ENCODE measurements at places on chromosomes 4 and X.
A peak's percentile ranks its signal among the peaks of the same experiment; 100 is the strongest.

- no peak for DNase-seq
Observed at GRCh38 chrX:48632207-48632606, 34.9 kb downstream of the WDR13 start.

- DNase-seq: no peak
Observed at GRCh38 chr4:141196227-141196933, 24.3 kb upstream of the ZNF330 start.

GRCh38 chrX:40688929-40689328 lies 41.6 kb upstream of the CXorf38 start:
- no peak for DNase-seq

DNA sequence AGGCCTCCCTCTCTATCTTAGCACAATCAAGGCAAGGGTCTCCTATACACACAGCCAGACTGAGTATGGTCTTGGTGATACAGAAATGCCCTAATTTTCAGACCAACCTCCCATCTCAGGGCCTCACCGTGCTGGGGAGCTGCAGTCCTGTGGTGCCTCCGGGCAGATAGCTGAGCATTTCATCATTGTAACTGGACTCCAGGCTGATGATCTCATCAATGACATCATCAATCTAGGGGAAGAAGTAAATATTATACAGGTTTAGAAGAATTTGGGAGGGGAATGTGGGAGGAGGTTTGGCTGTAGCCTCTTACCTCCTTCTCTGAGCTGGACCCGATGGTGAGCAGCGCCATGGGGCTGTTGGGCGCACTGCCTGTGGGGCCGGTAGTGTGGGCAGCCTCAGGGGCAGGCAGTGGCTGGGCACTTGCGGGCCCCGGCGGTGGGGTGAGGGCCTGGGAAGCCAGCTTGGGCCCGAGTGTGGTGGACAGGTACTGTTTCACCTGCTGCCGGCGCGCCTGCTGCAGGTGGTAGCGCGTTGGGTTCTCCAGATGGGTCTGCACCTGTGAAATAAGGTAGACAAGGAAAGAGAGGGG lies 5.2 kb downstream of the TFE3 start:
- peak; percentile 80 for DNase-seq

DNA sequence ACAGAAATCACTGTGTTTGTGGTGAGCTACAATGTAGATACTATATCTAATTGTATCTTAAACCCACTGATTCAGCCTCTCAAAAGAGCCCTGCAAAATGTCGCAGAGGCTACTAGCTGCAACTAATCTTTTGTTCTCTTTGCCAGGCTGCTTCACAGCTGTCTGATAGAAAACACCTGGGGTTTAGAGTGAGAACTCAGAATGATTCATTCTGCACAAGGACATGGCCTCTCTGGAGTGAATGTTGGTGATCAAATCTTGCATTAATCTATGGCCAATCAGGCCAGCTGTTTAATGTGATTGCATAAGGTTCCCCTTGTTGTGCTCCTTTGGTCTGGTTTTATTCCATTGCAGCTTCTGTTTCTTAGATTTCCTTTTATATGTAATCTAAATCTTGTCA lies 100.3 kb downstream of the EMCN start:
- DNase-seq: no peak

- no peak for DNase-seq
Observed at GRCh38 chrX:153925387-153925738, 701 bp downstream of the ARHGAP4 start.

- no peak for DNase-seq
Observed at GRCh38 chr4:97103252-97103651, 1040.0 kb downstream of the STPG2 start.

DNA sequence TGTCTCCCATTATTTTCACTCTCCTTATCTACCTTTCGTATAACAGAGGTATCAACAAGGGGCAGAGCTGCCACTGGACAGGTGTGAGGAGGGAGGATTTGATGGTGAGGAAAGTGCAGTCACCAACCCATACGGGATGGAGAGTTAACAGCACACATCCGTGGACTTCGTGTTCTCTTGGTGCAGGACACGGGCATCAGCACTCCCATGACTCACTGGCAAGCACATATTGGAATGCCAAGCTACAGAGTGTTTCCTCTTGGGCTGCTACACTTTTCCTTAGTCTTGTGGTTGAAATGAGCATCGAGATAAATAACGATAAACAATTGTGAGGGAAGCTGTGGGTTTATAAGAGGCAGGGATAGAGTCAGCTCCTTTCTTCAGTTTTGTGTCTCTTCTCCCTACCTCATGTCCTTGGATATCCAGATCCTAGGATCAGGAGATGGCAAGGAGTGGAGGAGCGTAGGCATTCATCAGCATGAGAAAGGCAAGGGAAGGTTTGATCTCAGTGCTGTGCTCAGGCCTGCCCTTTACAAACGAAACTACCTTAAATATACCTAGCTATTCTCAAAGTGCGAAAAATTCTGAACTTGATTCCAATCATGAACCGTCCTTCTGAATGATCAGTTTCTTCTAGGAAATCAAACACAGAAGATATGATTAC lies 96.3 kb downstream of the ZNF827 start:
- DNase-seq: no peak

- DNase-seq: peak; percentile 4
Observed at GRCh38 chr4:110005461-110006056, 92.9 kb downstream of the EGF start.

DNA sequence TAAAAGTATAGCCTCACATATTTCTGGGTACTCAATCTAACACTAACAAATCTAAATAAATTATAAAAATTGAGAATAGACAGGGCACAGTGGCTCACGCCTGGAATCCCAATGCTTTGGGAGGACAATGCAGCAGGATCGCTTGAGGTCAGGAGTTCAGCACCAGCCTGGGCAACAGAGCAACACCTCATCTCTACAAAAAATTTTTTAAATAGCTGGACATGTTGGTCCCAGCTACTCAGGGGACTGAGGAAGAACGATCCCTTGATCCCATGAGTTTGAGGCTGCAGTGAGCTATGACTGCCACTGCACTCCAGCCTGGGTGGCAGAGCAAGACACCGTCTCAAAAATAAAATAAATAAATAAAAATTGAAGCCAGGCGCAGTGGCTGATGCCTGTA lies 192.7 kb downstream of the LRBA start:
- DNase-seq: no peak

DNA sequence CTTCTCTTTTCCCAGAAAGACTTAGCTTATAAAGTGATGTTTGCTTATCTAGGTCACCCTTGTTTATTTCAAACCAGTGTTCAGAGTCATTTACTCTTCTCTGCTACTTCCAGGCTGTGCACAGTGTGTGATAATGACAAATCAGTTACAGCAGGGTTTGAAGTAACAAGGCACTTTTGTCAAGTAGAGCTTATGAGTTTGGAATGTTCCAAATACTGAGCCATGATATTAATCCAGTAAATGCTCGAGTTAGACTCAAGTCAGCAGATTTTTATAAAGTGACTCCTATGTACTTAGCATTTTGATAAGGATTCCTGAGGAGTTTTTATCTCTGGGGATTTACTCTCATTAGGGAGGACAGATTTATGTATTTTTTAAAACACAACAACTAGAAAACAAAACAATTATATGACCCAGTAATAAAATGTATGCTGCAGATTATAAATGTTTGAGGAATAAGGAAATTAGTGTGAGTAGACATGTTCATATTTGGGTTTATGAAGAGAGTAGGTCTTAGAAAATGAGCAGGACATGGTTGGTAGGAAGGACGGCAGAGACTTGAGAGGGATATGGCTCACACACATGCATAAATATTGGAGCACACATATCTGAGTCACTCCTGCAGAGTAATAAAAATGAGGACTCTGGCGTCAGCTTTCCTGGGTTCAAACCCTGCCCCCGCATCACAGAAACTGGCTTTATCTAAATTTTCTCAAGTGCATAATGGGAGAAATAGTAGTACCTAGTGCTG lies 271.2 kb downstream of the FBXO8 start:
- peak; percentile 13 for DNase-seq

GRCh38 chr4:13268165-13268564 lies 216.0 kb downstream of the RAB28 start:
- DNase-seq: no peak

DNA sequence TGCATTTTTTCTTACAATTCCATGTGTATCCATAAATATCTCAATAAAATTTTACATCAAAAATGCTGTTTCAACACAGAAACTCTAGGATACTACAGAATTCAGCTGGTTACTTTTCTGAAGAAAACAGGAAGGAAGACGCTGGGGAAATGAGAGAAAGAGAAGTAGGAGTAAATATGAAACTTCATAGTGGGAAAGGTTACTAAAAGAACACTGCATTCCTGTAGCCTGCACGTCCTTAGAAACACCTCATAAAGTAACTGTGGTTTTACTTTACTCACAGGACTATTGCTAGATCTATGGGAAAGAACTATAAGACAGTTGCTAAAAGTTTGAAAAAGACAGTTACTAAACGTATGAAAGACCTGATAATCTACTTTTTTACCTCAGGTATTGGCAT lies 23.1 kb downstream of the ATP11C start:
- no peak for DNase-seq

- DNase-seq: no peak
Observed at GRCh38 chrX:47748576-47748975, 88.1 kb upstream of the ZNF81 start.

GRCh38 chr4:87910795-87911194 lies 64.7 kb upstream of the SPP1 start:
- DNase-seq: no peak

DNA sequence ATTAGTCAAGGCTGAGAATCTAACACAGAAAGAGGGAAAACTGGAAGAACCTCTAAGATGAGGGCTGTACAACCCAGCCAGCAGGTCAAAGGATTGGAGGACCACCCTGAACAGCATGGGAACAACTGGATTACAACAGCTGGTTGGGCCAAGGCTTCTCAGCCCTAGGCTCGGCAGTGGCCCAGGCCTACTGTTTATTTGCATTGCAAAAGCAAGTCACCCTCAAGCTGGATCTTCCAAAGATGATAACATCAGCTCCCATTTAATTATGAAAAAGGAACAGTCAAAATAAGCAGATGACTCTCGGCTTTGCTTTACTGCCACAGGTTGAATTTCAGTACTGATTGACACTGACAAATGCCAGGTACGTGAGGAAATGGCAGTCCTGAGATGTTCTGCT lies 61.8 kb downstream of the GPC3 start:
- DNase-seq: no peak

GRCh38 chrX:120446498-120446897 lies 22.6 kb downstream of the LAMP2 start:
- no peak for DNase-seq

GRCh38 chr4:24594887-24595286 lies 10.5 kb upstream of the DHX15 start:
- DNase-seq: no peak

GRCh38 chr4:151700566-151701316 lies 60.1 kb downstream of the GATB start:
- DNase-seq: no peak

DNA sequence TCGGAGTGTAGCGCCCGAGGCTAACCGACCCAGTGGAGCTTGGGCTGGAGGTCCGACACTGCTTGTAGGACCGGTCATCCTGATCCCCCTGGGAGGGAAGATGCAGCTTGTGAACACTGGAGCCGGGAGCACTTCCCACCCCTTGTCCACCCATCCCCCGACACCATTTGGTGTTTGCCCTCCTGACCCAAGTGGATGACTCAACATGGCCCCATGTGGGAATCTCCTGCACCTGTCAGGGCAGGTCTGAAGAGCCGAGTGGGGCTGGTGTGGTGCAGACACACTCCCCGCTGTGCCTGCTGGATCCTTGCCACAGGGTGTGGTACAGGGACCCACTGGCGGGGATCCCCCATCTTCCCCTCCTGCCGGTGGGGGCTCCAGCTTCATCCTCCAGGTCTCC lies 90.0 kb upstream of the AFAP1 start:
- DNase-seq: no peak

DNA sequence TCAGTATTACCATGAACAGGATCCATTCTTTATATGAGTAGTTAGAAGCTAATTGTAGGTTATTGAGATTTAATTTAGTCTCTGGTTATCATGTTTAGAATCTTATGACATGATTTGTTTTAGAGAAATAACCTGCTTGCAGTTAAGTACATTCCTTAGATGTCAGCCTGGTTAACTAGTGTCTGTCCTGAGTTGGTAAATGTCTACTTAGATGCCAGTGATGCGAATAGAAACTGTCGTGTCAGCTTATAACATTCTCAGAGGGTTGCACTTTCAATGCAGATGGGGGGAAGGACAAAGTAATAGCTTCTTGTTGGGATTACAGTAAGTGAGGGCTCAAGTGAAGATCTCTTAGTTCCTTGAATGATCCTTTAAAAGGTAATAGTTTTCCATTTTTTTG lies 227.8 kb upstream of the SPRY1 start:
- no peak for DNase-seq

- no peak for DNase-seq
Observed at GRCh38 chrX:146241902-146242301, 424.3 kb downstream of the SLITRK2 start.

- no peak for DNase-seq
Observed at GRCh38 chr4:3769642-3770184, 3.5 kb downstream of the ADRA2C start.

- no peak for DNase-seq
Observed at GRCh38 chr4:7003879-7004240, 39.3 kb upstream of the TADA2B start.

DNA sequence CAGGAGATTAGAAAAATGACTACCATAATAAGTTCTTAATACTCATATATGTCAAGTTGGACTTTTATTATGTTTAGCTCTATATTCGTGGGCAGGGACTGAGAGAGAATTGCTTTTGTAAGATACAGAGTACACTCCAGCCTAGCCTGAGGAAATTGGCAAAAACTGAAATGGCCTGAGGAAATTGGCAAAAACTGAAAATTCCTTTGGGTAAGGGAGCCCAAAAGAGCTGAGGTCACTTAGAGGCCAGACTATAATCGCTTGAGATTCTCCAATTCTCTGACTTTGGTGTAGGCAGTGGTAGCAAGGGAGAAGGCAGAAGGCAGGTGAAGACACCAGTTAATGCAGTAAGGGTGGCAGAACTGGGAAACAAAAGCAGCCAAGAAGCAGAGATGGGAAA lies 124.5 kb upstream of the HCCS start:
- no peak for DNase-seq

DNA sequence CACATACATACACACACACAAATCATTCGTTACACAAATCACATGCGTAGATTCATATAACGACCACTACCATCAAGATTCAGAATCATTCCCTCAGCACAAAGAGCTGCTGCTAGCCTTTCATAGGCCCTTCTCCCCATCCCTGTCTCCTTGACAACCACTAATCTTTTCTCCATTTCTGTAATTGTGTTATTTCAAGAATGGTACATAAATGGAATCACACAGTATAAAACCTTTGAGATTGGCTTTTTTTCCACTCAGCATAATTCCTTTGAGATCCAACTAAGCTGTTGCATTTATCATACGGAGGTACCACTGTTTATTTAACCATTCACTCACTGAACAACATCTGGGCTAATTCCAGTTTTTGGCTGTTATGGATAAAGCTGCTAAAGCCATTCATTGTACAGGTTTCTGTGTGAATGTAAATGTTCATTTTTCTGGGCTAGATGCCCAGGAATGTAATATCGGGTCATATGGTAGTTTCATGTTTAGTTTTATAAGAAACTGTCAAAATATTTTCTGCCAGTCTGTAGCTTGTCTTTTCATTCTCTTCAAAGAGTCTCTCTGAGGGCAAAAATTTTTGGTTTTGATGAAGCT lies 64.1 kb downstream of the USP11 start:
- no peak for DNase-seq

Measured in trophoblast cell (in vitro differentiated cells and primary cell).